Breast epithelium (tissue), 4 donors: ENCODE measurements at places on chromosomes 2 and 18. TPM values are rescaled to one million over a fixed set of nuclear protein-coding genes. Genes with fewer than 3 reads are reported as not detected.

CRYGC gene
- not detected for total RNA-seq

STAT1 gene
- total RNA-seq: 59.4 TPM

IL37 gene
- total RNA-seq: not detected

ADAM23 gene
- total RNA-seq: 0.66 TPM

L3MBTL4 gene
- total RNA-seq: 23.0 TPM

FNDC4 gene
- 57.3 TPM for total RNA-seq

RAB6C gene
- 1.6 TPM for total RNA-seq

DNA sequence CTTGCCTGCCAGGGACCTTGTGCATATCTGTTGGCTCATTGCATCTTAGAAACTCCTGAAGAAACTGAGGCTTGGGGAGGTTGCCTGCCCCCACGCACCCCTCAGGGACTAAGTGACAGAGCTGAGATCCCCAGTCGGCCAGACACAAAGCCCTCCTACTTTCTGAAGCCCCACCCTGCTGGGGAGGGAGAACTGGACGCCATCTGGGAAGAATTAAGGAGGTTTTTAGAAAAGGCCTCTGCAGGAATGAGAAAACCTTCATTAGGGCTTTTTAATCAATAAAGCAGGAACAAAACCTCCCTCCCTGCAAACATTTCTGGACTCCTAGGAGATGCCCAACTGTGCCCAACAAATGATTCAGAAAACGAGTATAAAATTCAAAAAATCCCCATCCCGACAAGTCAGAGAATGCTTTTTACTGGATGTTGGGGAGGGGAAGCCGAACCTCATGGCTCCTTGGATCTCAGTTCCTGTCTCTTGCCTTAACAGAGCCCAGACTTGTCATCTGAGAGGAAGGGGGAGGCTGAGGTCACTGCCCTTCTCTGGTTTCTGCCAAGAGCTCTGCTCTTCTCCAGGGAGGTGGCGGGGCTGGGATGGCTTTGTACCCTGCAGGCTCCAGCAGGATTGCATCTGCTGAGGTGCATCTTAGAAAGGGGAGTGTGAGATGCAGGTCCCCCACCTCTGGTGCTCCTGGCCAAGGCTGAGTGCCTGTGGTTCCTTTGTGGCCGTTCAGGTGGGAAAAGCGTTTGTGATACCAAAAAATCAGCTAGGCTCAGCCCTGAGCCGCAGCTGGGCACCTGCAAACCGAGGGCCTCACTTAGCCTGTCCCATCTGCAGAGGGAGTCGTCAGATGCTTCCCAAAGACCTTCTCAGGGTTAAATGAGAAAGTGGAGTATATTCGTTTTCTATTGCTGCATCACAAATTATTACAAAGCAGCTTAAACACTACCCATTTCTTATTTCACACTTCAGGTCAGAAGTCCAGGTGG is 142.4 kb downstream of the ZFP36L2 start:
- DNase-seq: peak; percentile 79

- DNase-seq: peak; percentile 11
Observed at GRCh38 chr2:2837746-2838547, 506.9 kb upstream of the MYT1L start.

DNA sequence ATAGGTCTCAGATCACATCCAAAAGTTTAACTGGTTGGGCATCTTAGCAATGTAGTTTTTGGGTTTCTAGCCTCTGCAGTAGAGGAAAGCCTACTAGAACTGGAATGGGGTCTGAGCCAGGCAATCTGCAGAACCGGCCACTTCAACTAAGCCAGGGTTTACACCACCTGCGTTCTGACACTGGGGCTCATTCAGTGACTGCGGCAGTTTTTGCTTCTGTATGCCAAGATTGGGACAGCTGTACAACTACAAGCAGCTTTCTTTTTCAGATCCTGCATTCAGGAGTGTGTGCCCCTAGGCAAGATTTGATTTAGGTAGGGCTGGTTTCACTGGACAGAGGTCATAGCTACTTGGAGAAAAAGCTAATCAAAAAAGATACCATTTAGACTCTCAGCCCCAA is 43.7 kb upstream of the IGFBP5 start:
- DNase-seq: no peak

DNA sequence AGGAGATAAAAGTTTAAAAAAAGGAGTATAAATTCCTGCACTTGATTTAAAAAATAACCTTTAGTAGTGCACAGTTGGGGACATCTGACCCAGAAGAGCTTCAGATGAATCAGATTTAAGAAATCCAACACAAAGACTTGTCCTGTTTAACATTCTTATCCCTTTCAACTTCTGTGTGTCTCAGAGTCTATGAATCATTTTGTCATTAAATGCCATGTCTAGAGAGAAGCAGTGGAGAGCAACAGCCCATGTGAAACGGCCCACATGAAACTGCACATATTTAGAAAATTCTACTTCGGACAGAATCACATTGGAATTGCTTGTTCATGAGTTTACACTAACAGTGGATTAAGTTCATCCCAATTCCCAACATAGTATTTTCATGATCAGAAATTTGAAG is 278.6 kb downstream of the SLC8A1 start:
- no peak for DNase-seq

DNA sequence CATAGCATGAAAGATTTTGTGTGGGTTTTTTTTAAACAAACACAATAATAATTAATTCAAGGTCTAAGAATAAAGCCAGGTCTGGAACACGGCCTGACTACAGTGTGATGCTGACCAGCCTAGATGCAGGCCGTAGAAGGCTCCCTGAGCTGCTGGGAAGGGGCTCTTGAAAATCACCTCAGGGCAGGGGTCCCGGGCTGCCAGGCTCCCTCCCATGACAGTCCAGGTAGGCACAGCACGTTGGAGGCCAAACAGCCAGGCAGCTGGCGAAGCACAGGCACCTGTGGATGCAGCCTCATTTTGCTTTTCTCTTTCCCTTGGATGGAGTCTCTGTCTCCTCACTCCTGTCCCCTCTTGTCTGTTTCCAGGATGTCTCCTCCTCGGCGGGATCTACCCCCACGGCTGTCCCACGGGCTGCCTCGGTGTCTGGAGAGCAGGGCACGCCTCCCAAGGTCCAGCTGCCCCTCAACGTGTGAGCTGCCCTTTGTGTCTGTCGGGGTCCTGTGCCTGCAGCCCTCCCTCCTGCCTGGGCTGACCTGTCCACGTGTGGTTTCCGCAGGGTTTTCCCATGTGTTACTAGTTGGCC is 194.5 kb downstream of the SEPTIN10 start:
- no peak for DNase-seq

GRCh38 chr18:21264651-21265050 is 22.6 kb downstream of the GREB1L start:
- DNase-seq: no peak

DNA sequence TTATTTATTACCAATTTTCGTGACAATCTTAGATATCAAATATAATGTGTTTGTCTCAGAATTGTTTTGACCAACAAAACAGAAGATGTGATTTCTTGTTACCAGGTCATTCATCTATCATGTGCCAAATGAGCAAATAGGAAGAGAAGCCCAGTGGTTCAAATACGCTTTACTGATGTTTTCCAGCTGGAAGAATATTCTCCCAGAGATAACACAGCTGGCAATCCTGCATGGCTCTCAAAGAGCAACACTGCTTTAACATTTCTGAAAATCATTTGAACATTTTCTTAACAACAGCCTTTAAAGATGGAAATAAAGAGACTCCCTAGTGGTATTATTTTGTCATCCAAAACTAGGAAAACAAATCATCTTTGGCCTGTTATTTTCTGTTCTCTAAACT is 359.8 kb downstream of the CTNNA2 start:
- DNase-seq: no peak

DNA sequence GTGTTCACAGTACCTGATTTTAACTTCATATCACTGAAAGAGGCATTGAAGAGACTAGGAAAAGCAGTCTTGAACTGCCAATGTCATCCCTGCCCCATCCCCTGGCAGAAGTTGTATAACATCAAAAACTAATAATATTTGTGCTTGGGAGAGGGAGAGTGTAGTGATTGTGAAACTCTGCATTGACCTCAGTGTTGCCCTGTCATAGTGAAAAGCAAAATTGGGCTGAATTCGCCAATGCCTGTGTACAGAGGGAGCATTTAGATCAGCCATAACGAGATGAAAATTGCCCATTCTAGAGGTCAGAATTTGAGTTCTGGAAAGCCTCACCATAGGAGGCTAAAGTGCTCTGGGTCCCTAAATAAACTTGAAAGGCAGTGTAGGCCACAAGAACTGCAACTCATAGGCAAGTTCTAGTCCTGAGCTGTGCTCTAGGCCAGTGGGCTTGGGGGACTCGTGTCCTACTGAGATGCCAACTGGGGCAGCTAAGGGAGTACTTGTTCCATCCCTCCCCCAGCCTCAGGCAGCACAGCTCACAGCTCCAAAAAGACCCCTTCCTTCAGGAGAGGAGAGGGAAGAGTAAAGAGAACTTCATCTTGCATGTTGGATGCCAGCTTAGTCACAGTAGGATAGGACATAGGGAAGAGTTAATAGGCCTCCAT is 855.6 kb downstream of the TSN start:
- no peak for DNase-seq

DNA sequence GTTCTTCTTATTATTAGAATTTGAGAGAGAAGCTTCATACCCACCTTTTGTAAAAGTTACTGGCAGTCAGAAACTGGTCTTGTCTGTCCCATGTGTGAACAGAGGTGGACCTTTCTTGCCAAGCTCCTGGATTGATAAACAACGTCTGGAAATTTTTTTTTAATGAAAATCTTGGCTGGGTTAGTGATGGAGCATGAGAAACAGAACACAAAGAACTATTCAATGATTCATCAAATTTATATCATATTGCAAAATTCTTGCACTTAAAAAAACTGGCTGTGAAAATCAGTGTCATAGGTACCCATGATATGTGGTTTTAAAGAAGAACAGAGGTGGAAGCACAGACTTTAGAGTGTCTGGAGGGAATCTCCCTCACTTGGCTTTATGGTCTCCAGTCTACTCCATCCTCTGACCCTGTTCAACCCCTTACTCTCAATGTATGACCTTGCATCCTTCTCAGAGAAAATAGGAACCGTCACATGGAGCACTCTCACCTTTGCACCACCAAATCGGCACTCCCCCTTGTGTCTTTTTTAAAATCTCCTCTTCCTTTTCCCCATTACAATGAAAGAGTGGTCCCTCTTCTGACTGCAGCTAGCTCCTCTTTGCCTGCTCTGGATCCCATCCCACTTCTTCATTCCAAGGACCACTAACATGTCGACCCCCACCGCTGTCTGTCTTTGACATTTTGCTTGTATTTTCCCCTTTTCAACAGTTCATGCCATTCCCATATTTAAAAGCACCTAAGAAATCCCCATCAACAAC is 58.2 kb downstream of the COPS8 start:
- DNase-seq: no peak

- no peak for DNase-seq
Observed at GRCh38 chr18:75209951-75210258, 692 bp upstream of the TSHZ1 start.
